ENCODE measurements at places on chromosomes 3 and 15.

DNA sequence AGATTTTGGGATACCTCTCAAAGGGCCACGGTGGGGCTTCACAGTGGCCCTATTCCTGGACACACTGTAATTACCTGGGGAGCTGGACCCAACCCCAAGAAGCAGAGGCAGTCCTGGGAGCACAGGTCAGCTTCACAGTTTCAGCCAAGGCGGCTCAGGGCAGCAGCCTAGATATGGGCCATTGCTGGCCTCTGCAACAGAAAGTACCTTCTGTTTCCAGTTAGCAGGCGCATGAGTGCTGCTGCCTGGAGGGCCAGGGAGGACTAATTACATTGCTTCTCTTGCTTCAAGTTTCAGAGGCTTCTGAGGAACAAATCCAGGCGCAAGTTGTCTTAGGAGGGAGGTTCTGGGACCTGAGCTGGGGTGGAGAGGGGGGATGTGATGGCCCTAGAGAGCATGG lies 13.5 kb upstream of the DUSP7 start:
- DNase-seq, result no peak

- DNase-seq, result no peak
These were observed 69.1 kb upstream of the TSEN2 start for GRCh38 chr3:12415014-12415680.

DNA sequence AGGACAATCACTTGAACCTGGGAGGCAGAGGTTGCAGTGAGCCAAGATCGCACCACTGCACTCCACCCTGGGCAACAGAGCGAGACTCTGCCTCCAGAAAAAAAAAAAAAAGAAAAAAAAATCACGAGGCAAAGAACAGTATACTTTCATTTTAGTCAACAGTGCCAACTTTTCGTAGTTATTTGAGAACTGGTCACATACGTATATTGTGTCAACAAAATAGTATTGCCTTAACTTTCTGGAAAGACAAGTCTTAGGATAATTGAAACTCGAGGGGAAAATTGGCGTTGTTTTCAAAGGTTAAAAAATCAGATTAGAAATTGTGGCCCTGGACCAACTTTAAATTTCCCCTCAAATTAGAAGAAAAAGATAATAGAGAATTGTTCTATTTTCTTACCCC lies 13.8 kb downstream of the GMPS start:
- no peak for DNase-seq

- no peak for DNase-seq
These were observed 14.6 kb upstream of the NRROS start for GRCh38 chr3:196624907-196625306.

DNA sequence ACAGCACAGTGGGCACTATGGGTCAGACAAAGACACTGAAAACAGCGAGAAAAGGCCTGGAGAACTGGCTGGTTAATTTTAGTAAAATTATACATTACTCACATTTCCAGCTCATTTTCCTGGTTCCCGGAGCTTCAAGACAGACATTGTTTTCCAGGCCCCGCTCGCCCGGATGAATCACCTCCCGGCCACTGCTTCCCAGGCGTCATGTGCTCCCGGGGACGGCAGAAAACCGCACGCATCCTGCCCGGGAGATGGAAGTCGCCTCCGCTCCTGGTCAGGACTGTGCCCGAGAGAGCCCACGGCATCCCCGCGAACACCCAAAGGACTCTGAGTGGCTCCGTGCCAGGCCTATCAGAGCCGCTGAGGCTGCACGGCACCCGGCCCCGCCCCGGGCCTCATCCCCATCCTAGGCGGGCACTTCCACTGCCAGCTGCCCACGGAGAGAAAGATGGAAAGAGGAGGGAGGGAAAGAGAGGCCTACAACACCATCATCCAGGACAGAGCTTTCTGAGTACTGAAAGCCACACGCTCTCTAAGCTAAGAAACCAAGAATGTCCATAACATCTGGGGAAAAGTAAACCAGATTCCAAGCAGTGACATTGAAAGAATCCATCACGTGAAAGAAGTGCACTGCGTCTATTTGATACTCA lies 75.1 kb downstream of the VGLL4 start:
- peak; percentile 84 for DNase-seq

DNA sequence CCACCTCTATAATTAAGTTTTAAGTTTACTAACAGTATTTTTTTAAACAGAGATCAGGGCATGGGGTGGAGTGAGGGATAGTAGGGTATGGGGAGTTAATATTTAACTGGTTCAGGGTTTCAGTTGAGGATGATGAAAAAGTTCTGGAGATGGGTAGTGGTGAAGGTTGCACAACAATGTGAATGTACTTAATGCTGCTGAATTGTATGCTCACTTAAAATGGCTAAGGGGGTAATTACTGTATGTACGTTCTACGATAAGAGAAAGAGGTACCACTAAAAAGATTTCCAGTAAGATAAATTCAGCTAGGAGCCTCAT lies 101.4 kb downstream of the TNIK start:
- no peak for DNase-seq

DNA sequence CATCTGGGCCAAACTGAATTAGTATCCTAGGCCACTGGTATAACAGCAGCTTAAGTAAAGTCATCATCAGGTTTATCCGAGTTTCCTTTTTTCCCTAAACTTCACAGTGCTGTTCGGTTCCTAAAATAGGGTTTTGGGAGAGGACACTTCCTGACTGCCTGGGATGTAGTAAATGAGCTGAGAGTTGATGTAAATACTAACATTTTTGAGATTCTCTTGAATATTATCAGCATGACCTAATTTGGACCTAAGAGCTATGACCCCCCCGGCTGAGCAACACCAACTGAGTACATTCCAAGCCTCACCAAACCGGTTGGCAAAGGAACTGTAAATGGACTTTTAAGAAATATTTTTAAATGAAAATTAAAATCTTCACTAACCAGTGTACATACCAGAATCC lies 78.8 kb downstream of the IL5RA start:
- DNase-seq, result no peak

GRCh38 chr3:48502728-48503168 lies 1.2 kb downstream of the SHISA5 start:
- DNase-seq, result no peak

- DNase-seq, result no peak
These were observed 60.8 kb upstream of the UMPS start for GRCh38 chr3:124669470-124669869.

DNA sequence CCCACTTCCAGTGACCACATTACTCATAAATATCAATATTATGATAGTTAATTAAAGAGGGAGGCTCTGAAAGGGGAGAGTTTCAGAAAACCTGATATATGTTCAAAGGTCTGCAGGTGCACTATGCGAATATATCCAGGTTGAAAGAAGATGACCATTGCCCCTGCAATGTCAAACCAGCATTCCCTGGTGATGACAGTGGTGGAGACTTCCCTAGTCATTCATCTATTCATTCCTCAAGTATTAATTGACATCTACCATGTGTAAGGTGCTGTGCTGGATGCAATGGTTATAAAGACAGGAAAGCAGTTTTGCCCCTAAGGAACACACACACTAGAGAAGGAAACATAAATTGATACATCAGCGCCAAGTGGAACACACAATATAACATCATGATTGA lies 588.3 kb upstream of the KCNMB2 start:
- no peak for DNase-seq

DNA sequence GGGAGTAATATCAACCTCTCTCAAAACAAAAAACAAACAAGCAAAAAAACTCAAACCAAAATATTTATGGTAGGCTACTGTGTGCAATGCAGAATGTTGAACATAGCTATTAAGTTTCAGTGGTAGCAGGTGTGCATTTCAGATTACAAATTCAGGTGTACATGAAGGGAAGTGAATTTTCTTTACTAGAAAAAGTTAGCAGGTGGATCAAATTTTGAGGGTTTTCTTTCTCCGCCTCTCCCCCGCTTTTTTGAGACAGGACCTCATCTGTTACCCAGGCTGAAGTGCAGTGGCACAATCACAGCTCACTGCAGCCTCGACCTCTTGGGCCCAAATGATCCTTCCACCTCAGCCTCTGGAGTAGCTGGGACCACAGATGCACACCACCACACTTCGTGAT lies 109.7 kb upstream of the GOLIM4 start:
- DNase-seq, result no peak

DNA sequence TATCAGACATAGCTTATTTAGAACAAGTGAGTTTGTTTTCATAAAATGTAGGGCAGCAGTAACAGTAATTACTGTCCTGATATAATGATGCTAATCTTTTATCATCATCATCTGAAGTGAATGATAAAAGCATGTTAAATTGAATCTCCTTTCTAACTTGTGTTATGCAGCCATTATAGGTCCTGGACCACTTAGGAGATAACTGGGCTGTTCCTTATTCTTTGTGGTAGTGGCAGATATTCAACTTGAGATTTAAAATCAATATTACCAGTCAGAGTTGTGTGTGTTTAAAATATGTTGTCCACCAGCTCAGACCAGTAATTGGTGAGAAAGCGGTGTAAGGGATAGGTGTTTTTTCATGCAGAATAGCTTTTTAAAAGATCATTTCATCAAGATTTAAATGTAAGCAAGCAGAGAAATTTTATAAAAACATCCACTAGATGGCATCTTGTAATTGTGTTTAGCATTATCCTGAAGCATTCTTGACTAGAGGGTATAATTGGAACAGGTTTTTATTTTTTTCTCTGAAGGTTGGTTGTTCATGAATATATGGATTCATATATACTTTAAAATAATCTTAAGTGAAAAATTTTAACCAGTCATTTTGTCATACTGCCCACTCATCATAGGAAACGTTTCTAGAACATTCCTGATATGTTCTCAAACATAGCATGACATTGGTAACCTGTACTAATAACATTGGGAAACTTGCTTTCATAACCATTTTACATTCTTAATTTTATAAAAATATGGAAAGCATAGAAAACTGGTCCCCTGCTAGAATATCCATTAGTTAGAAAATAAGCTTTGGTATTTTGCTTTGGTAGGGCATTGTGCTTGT lies 153.9 kb downstream of the BBX start:
- DNase-seq, result no peak

GRCh38 chr15:90609242-90610180 lies 79.8 kb downstream of the CRTC3 start:
- DNase-seq, result no peak

GRCh38 chr3:183494341-183494740 lies 61.2 kb downstream of the KLHL6 start:
- DNase-seq, result no peak

- DNase-seq, result no peak
These were observed 119.0 kb upstream of the SATB1 start for GRCh38 chr3:18544146-18544545.

GRCh38 chr3:58463181-58463941 lies 28.5 kb upstream of the KCTD6 start:
- peak; percentile 8 for DNase-seq

- no peak for DNase-seq
These were observed 126.5 kb downstream of the ECT2 start for GRCh38 chr3:172877011-172877410.

DNA sequence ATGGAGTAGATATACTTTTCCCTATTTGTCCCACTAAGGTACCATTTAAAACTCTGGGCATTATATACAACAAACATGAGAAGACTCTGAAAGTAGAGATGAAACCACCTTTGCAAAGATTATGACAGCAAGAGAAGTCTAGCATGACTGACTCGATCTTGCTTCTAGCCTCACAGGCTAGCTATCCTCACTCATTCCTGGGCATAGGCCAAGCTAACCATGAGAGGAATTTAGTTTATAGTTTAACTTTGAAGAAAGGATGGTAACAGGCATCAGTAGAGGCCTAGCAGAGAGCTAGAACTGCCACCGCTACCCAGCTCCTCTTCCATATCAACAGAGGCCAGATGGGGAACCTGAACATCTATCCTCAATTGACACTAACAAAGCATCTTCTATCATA lies 63.5 kb upstream of the FSIP1 start:
- DNase-seq, result no peak

DNA sequence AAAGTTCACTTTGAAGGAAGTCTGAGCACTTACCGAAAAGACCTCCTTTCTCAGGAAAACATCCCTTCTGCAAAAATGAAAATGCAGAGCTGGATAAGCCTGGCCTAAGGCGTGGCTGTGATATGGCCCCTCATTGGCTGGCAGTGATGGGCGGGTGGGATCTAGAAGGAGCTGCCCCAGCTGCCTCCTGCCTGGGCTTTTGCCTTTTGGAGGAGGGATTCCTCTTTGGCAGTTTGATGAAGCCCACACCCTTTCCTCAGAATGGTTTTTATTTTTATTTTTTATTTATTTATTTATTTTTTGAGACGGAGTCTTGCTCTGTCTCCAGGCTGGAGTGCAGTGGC lies 4.0 kb upstream of the DZIP1L start:
- DNase-seq, result no peak

DNA sequence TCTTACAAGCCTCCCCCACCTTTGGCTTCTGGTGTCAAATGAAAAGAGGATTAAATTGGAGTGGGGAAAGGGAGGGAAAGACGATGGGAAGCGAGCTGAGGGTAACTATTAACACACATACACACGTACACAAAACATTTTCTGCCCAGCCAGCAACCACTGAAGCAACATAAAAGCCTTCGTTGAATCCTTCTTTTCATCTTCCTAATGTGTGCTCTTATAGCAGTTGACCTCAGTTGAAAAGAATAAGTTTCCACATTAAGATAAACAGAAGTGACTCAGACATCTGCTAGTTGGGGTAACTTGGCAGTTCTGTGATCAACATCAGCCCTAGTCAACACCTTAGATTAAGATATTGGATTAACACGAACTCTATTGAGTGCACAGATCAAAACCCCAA lies 558.5 kb downstream of the MECOM start:
- DNase-seq, result no peak

DNA sequence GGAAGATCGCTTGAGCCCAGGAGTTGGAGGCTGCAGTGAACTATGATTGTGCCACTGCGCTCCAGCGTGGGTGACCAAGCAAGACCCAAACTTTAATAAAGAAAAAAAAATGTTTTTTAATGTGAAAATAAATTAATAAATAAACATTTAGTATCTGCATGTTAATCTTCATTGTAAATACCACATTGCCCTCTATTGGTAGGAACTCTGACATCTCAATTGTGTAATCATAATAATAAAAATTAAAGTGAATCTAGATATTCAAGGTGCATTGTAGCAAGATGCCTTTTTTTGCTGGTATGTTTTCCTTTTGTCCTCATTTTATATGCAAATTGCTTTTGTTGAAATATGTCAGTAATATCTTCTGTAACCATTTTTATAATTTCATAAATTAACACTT lies 95.0 kb upstream of the LIMD1 start:
- DNase-seq, result peak; percentile 28

DNA sequence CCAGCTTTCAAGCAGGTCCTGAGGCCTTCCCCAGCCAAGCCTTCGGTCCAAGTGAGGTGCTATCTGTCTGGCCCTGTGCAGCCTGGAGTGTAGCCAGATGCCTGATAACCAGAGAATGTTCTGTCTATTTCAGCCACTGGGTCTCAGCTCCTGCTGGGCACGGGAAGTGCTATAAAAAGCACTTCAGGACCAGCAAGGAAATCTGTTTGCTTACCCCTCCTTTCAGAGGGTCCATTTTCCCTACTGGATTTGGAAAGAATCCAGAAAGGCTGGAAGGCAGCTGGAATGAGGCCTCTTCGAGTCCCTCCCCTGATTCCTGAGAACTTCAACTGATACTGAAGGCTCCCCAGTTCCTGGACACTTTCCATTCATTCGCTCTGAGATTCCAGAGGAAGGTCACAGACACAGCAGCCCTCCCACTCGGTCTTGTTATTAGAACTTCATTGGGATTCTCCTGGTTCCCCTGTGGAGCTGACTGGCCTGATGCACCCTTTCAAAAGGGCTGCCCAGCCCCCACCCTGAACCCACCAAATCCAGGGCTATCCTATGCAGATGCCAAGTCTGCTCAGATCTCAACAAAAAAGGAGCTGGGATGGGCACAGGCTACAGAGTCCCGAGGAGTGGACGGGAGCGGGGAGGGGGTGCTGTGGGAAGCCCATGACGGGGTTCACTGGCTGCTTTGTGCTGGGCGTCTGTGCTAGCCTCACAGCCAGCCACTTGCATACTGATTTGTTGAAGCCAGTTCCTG lies 70.4 kb downstream of the UMPS start:
- DNase-seq, result no peak

GRCh38 chr3:52439426-52440248 lies 5.3 kb downstream of the SEMA3G start:
- no peak for DNase-seq
